Suppressor macrophage treated with lipopolysaccharide for 1 hour (primary cell): ENCODE measurements at places on chromosomes 2 and 18.
A peak's percentile ranks its signal among the peaks of the same experiment; 100 is the strongest.

- DNase-seq = no peak
Measured at GRCh38 chr2:230671117-230671516, 41.5 kb upstream of the CAB39 start.

DNA sequence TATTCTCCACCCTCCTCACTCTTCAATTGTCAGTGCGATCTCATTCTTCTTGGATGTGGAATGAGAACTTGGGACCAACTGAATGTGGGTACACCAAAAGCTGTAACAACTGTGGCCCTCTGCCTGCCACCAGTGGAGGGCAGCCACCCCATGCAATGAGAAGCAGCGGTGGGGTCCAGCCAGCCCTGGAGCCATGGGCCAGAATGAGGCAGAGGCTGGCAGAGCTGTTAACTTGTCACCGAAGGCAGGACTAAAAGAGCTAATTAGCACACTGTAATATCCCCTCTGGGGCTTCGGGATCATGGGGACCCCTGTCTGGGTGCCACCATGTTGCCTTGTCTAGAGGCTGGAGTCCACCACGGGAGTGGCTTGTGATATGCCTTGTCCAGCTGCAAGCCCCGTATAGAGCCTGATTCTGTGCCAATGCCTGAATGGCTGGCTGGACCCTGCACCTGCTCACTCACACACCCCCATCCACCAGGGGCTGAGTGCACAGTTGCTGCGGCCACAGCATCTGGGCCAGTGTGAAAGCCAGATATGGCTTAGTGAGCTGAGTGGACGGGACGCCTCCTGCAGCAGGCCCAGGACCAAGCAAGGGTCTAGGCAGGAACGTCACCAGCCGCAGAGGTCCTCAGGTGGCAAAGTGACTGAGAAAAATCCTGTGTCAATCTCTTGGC, 680.5 kb downstream of the DSC3 start:
- no peak for DNase-seq

DNA sequence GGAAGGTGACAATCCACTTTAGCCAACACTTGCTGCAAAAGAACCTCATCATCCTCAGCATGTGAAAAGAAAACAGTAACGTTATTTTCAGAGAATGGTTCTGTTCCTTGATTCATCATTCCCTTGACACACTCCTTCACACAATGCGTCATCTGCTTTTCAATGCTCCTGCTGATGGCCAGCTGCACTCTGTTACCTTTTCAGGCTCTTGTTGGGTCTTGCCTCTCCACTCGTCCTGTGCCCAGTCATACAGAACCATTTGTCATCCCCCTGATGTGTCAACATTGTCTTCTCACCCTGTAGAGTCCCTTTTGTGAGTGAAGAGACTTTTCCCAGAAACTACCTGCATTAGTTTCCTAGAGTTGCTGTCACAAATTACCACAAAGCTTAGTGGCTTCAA, 12.2 kb upstream of the DTNA start:
- no peak for DNase-seq

GRCh38 chr2:241009601-241010530, 11.4 kb downstream of the SNED1 start:
- DNase-seq = peak; percentile 43

- DNase-seq = no peak
Measured at GRCh38 chr2:200335657-200336056, 29.2 kb downstream of the SPATS2L start.

GRCh38 chr2:19801367-19802080, 100.3 kb downstream of the TTC32 start:
- no peak for DNase-seq

DNA sequence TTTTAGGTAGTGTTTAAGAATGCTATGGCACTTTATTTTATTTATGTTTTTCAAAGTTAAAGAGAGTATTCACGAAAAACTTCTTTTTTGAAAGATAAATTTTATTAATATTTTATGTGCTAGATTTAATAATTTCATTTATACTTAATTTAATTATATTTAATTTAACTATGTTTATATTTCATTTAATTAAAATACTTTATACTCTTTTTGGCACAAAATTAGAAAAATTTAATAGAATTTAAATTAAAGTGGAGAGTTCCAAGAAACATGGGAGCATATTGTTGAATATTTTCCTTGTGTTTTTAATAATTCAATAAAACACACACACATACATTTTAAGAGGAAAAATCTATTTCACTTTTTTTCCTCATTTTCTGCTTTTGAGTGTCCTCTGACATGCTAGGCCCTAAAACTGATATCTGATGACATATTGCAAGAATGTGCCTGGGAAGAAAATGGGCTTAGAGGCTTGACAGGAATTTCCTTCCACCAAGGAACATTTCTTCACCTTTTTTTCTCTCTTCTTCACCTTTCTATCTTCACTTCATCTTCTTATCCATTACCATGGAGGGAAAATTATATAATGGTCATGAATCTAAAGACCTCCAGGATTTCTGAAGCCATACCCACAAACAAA, 15.4 kb downstream of the ARHGAP28 start:
- no peak for DNase-seq

DNA sequence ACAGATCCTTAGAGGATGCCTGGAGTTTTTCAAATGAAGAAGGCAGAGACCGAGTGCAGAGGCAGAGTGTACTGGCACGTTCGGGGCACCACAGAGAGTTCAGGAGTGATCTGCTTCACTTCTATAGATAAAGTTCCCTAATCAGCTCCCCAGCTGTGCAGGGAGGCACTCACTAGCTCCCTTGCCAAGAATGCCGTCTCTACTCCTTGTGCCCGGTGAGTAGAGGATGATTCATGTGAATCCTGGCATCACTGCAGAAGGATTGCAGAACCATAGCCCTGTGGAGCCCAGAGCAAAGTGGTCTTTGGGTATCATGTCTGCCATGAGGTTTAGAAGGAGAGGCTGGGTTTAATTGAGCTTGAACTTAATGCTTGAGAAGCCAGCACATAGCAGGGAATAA, 510.1 kb upstream of the RAB6C start:
- no peak for DNase-seq

DNA sequence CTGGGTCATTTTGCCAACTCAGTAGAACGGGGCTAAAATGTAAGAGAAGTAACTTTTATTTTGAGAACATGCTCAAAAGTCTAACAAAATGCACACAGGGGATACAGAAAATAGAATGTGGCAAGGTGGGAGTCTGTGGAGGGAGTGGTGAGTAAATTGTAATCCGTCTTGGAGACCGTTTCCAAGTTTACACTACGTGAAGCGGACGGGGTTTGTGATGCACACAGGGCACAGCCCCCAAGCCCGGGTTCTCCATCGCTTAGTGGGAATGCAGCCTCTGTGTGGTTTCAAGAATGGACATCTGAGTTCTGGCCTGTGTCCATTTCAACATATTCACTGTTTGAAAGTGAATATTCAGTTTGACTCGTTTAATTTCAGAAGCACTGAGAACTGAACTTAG, 65.0 kb upstream of the TMEM18 start:
- DNase-seq = no peak

GRCh38 chr2:168312036-168312822, 64.8 kb upstream of the STK39 start:
- DNase-seq = no peak

- no peak for DNase-seq
Measured at GRCh38 chr2:177010861-177011260, 201.7 kb upstream of the HNRNPA3 start.

DNA sequence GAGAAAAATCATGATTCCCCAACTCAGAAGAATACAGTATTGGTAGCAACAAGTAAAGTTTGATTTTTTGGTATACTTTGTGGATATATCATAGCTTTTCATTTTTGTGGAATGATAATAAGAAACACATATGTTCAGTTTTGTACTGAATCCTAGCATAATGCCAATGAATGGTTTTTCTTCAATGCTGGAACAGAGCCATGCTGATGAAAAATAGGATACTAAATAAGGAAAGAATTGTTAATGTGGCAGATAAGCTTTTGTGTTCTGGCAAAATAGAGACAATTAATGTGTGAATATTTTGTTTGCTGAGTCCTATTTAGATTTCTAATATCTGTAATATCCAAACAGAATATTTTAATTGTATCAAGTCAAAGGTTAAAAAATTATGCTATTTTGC, 21.9 kb downstream of the CD28 start:
- no peak for DNase-seq

- no peak for DNase-seq
Measured at GRCh38 chr2:15894481-15895144, 45.7 kb upstream of the MYCN start.

DNA sequence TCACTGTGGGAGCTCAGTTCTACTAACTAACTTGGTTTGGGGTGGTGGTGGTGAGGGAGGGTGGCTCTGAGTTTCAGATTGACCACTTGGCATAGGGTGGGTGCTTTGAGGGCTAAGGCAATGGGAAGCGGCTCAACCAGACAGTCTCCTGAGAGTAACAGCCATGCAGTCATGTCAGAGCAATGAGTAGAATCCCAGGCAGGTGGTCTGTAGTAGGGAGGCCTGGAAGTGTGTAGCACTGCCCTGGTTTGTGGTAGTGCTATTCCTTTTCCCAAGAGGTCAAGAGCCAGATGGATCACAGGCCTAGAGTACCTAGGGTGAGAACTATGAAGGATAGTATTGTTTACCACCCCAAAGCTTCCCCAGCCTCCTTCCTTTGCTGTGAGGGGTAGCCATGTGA, 18.7 kb upstream of the RAPH1 start:
- DNase-seq = no peak
